ENCODE measurements at places on chromosomes 3 and 15. TPM values are rescaled to one million over a fixed set of nuclear protein-coding genes. Genes with fewer than 3 reads are reported as not detected.

Gene ATP13A4
- polyA plus RNA-seq: 0.48 TPM

Gene CFAP91
- 0.56 TPM for polyA plus RNA-seq

- no peak for DNase-seq
Observed at GRCh38 chr15:57646087-57646486, 54.4 kb downstream of the MYZAP start.

GRCh38 chr3:8739757-8740504 lies 6.3 kb downstream of the CAV3 start:
- DNase-seq: no peak

Gene GOLGA8T
- not detected for polyA plus RNA-seq

Gene SCG5
- 8.5 TPM for polyA plus RNA-seq

- DNase-seq: no peak
Observed at GRCh38 chr15:99177679-99178078, 71.7 kb downstream of the TTC23 start.

GRCh38 chr3:117751651-117752050 lies 1042.1 kb downstream of the TUSC7 start:
- DNase-seq: no peak

GRCh38 chr3:61686228-61686648 lies 124.9 kb downstream of the PTPRG start:
- DNase-seq: no peak

Gene ZIC1
- polyA plus RNA-seq: 24.8 TPM

Gene LRRN1
- 58.0 TPM for polyA plus RNA-seq

GRCh38 chr3:58404396-58404795 lies 29.2 kb downstream of the PDHB start:
- DNase-seq: no peak

GRCh38 chr3:113270068-113270467 lies 58.7 kb downstream of the BOC start:
- peak; percentile 71 for DNase-seq

DNA sequence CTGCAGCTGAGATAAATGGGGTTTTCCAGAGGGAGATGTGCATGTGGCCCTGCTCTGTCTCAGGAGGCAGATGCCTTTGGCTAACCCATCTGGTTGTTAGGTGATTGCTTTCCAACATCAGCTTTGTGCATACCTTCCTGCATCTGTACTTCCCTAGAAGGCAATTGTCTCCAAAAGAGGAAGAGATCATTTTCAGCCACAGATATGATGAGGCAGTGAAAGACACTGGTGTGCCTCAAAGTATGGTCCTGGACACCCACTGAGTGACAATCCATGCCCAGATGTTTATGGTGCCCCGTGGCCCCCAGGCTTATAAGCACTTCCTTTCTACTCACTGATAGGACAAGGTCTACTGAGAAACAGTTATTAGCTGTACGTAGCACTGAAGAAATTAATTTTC lies 117.5 kb upstream of the NR2F2 start:
- no peak for DNase-seq

Gene SLC12A1
- polyA plus RNA-seq: 0.15 TPM

- DNase-seq: no peak
Observed at GRCh38 chr3:182212479-182213076, 500.9 kb downstream of the SOX2 start.

DNA sequence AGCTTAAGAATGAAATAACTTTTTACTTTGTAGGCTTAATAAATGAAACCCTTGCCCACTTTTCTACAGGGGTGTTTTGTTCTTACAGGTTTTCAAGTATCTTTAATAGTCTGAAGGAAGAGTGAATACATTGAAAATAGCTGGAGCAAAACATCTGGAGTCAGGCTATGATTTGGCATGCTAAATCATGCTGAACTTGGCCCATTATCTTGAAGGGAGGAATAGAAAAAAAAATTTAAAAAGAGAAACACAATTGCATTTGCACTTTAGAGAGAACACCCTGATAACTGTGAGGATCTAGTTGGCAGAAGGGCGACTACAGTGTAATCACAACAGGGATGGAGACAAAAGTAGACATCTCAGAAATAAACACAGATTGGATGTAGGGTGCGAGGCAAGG lies 1.8 kb upstream of the IQGAP1 start:
- DNase-seq: no peak

- DNase-seq: no peak
Observed at GRCh38 chr3:52086976-52087663, 30.7 kb upstream of the DUSP7 start.

DNA sequence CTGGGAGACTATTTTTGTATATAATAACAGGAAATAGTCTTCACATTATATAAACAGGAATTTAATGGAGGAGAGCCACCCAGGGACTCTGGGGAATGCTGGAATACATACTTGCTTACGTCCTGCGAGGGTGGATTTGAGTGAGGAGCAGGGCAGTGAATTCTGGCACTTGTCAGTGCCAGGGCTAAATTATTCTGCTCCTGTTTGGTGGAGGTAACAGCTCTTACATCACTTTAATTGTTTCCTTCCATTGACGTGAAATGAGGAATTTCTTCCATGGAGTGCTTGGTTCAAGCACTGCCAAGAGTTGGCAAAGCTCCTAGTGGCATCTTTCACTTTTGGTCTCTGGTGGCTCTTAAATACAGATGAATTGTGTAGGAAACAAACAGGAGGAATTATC lies 94.1 kb upstream of the GOLGA8J start:
- DNase-seq: no peak

GRCh38 chr15:70629735-70630273 lies 133.6 kb downstream of the UACA start:
- DNase-seq: no peak

Gene PRSS50
- 0.19 TPM for polyA plus RNA-seq

GRCh38 chr3:135263331-135263730 lies 468.3 kb downstream of the EPHB1 start:
- no peak for DNase-seq

Gene LTK
- polyA plus RNA-seq: 12.9 TPM

GRCh38 chr3:153311541-153311940 lies 149.5 kb downstream of the RAP2B start:
- no peak for DNase-seq

DNA sequence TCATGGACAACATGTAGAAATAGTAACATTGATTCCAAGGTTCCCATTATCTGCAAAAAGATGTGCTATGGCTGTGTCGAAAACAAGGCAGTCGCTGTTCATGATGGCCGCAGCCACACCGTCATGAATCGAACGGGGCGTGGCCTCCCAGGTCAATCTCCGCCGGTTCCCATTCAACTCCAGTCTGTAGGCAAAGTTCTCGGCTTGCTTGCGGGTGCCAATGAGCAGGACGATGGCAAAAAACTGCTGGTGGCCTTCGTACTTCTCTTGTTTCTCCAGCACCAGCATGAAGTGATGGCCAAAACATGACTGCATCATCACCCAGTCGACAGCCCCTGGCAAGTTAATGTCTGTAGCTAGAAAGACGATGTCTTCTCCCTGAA lies 20.8 kb downstream of the SIAH2 start:
- no peak for DNase-seq

DNA sequence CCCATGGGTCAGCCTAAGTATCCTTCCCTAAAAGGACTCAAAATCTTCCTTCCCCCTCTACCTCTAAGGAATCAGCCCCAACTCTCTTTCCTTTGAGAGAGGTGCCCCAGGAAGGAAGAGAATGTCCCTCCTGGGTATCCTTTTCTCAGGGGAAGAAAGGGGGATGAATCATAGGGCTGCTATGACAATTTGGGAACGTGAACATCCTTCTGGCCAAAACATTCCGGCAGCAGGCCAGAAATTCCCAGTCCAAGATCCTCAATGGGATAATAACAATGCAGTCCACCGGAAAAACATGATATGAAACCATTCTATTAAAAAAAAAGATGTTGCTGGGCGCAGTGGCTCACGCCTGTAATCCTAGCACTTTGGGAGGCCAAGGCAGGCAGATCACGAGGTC lies 50.8 kb upstream of the CACNA2D3 start:
- no peak for DNase-seq

- DNase-seq: no peak
Observed at GRCh38 chr3:114338651-114339357, 45.0 kb downstream of the TIGIT start.

All from forelimb muscle (tissue), 1 donor.